ENCODE measurements at places on chromosomes 11 and 22.
A peak's percentile ranks its signal among the peaks of the same experiment; 100 is the strongest.

DNA sequence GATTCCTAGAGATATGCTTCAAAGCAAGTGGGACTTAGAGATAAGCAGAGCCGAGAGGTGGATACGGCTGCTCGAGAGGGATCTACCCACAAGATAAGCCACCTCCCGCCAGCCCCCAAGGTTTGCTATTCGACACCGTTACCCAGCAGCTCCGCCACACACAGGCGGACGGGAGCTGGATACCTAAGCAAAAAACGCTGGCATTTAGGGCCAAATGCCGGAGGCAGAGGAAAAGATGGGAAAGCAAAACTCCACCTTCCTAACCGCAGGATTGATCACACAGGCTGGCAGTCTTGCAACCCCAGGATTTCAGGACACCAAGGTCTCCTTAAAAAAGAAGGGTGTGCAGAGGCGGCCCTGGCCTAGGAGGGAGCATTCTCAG is 709 bp downstream of the FTH1 start:
- DNase-seq = peak; percentile 56

GRCh38 chr11:64095949-64096348 is 60.2 kb downstream of the FLRT1 start:
- DNase-seq = no peak

- DNase-seq = no peak
These were observed 26.3 kb upstream of the RBMXL2 start for GRCh38 chr11:7062534-7062933.

- DNase-seq = no peak
These were observed 90.3 kb downstream of the C11orf87 start for GRCh38 chr11:109512249-109512648.

DNA sequence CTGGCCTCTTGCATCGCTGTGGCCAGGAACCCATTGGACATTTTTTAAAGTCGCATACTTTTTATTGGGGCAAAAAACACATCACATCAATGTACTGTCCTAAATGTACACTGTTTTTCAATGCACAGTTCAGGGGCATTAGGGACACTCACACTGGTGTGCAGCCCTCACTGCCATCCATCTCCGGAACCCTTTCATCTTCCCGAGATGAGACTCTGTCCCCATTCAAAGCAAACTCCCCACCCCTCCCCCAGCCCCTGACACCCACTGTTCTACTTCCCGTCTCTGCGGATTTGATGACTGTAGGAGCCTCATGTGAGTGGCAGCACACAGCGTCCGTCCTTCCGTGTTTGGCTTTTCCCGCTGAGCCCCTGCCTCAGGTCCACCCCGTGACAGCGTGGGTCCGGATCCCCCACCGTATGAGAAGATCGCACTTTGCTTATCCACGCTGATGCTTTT is 41.8 kb upstream of the TH start:
- no peak for DNase-seq

- peak; percentile 29 for DNase-seq
These were observed at the start of gene BMAL1 for GRCh38 chr11:13277768-13278608. Gene BMAL1, plus strand, starts transcription at chr11:13277790. Its CDS starts 76,519 bp downstream, at chr11:13354309.

- DNase-seq = no peak
These were observed 71.0 kb upstream of the PPARA start for GRCh38 chr22:46079093-46079860.

GRCh38 chr22:21449531-21450319 is 17.5 kb upstream of the TMEM191C start:
- no peak for DNase-seq

GRCh38 chr22:19114984-19115552 is 7.1 kb downstream of the DGCR2 start:
- DNase-seq = no peak

- DNase-seq = no peak
These were observed 154.9 kb downstream of the CACNA1I start for GRCh38 chr22:39725351-39726035.

DNA sequence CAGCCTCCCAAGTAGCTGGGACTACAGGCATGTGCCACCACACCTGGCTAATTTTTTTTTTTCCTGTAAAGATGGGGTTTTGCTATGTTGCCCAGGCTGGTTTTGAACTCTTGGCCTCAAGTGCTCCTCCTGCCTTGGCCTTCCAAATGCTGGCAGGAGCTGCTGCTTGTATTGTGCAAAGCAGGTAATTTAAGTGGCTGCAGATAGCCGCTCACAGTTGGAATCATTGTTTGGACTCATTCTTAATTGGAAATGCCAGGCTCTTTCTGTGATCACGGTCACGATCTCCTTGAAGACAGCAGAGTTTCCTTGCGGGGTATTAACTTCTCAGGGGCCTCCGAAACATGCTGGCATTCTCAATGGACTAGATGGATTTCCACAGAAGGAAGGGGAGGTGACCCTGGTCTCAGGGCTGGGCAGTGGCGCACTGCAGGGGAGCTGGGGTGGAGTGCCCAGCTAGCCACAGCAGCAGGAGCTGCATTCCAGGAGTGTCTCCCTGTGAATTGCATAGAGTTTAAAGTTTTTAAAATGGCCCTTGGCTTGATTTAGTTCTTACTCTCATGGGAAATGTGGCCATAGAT is 136.1 kb downstream of the MORC2 start:
- no peak for DNase-seq

DNA sequence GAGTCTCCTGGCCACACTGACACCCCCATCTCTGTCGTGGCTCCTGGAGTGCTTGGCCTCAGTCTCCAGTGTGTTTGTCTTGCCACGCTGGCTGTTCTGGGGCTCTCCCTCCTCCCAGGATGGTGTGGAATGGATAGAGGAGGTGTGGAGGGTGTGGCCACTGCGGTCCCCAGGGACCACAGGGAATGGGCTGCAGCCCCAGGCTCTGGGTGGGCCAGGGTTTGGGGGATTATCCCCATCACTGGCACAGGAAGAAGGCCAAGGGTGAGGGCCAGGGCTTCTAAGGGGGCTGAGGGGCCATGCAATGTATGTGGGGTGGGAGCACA is 8.1 kb downstream of the GNAZ start:
- DNase-seq = no peak

DNA sequence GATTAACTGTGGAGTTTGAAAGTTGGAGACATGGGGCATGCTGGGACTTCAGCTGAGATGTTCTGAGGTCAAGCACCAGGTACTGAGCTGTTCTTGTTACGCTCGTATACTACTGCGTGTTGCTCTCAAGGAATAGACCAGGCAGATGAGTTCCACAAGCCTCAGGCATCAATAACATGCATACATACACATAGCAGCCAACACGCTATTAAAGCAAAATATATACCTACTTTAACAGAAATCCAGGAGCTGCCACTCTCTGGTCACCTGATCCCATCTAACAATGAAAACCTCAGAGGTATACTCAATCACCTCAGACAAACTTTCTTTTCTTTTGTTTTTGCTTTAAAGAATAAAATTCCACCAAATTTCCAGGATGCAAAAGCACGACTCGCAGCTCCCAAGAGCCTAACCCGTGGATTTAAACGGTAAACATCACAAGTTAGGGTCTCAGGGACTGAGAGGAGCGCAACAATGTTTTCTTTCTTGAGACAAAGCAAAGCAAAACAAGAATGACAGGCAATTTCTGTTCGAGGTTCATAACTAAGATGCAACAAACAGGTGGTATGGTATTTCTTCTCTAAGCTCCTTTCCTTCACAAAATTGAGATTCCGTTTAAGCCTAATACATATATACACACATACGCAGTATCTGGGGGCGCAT is 16.5 kb downstream of the BLID start:
- DNase-seq = no peak

GRCh38 chr22:32846780-32847491 is 45.4 kb downstream of the TIMP3 start:
- DNase-seq = no peak

DNA sequence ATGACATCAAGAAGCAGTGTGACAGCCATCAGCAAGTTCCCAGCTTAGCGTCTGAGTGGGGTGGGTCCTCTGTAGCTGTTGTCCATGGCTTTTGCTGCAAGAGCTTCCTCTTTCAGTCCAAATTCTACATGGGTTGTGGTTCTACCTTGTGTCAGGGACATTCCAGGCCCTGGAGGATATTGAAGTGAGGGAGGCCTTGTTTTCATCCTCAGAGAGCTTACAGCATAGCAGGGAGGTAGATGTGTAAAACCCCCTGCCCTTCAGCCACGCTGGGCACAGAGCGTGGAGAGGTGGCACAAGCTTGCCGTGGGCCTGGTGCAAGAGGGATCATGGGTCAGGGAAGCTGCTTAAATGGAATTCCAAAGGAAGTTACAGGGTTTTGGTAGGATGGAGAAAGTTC is 93.9 kb downstream of the GRIK4 start:
- DNase-seq = no peak

GRCh38 chr11:47672283-47672730 is 29.9 kb upstream of the MTCH2 start:
- DNase-seq = no peak

DNA sequence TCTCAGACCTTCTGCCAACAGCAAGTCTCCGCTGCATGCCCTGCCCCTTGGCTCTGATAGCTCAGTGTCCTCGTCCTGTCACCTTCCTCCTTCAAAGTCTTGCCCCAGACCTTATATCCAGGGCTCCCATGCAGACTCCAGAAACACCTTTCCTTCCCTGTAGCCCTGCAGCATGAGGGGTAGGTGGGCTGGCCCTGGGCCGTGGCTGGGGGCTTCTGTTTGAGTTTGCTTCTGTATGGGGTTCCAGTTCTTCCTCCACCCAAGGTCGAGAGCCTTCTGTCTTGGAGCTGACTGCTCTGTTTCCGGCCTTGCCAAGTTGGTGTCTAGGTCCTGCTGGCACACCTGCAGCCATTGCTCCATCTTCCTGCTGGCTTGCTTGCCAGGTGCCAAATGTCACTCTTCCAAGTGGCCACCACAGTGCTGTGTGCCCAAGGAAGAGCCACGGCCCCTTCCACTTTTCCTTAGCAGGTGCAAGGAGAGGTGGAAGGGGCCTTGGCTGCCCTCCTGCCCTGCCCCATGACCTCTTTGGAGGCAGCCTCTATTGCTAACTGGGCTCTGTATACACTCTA is 74.8 kb upstream of the NECTIN1 start:
- DNase-seq = no peak

DNA sequence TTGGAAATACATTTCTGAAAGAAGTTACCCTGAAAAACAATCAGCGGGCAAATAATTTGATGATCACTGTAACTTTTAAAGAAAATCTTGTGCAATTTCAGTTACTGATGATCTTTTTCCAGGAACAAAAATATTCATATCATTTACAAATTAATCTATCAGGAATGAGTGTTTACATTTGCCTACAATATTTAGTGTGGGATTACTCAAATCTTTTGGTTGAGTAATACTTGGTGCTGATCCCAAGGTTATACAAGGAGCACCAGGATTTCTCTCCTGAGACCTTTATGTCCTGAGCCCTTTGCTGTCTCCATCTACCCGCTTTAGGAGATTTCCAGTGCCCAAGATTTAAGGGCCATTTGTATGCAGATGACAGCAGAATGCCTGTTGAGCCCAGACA is 116.1 kb downstream of the ATXN10 start:
- no peak for DNase-seq

DNA sequence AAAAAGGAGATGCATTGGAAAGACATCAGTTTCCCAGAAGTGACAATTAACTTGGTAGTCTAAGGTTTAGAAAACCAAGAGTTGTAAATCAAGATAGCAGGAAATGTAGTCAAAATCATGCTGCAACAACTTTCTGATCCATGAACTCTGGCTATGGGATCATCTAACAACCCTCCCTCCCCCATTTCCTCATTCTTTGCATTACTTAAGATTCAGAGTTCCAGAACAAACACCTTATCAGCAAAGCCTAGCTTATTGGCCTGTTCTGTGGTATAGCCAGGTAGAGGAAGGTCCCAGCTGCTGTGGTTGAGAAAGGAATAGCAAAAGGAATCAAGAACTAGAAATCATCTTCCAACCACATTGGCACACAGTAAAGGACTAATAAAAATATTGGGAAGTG is 651.1 kb downstream of the METTL15 start:
- peak; percentile 83 for DNase-seq

GRCh38 chr11:87575088-87575487 is 537.4 kb downstream of the TMEM135 start:
- DNase-seq = no peak

DNA sequence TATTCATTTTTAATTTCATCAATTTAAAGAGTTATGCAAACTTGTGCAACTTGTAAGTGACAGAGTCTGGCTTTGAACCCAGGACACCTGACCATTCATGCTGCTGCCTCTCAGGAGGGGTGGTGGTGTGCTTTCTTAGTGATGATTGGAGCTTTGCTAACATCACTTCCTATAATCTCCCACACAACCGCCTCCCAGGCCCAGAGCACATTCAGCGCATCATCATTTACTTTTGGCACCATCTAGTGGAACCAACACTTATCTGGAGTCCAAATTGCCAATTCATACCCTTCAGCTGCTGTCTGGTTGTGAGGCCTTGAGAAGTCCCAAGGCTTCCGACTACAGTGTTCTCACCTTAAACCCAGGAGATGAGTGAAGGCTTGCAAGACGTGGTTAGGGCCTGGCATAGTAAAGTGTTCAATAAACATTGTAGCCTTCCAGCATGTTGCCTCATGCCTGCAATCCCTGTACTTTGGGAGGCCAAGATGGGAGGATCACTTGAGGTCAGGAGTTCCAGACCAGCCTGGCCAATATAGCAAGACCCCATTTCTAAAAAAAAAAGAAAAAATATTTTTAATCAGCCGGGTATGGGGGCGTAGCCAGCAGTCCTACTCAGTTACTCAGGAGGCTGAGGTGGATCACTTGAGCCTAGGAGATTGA is 1.1 kb upstream of the TTLL1 start:
- peak; percentile 77 for DNase-seq

DNA sequence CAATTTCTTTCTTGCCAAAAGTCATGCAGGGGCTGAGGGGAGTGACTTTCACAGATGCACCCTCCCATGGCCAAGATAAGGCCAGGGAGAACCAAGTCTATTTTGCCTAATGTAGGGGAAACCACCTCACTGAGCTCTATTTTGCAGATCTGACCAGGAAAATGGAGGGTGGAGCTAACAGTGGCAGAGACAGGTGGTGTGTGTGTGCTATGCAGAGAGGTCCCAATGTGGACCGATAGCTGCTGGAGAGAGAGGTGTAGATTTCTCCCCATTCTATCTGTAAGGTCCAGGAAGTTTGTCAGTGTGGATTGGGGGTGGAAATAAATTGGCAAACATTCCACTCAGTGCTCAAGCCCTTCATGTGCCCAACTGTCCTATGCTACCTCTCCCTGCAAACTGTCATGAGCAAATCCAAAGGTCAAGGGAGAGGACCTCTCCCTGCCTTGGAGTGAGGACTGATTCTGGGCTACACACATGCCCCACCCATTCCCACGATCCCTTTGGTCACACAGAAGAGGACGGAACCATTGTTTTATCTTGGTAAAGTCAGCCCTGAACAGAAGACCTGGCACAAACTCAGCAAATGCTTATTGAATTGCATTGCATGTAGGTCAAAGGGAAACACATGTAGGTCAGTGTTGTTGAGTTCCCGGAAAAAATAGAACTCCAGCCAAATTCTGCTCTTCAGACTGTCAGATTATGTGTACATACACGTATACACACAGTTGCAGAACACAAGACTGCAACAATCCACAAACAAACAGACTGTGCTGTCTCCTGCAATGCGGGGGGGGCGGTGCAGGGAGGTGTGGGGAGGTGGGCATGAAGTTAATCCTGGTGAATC is 65.9 kb downstream of the C11orf58 start:
- DNase-seq = no peak

- no peak for DNase-seq
These were observed 38.6 kb downstream of the TMEM135 start for GRCh38 chr11:87076260-87076783.

GRCh38 chr22:36252754-36253522 is at the start of gene APOL1:
Gene APOL1, plus strand, starts transcription at chr22:36253133. Its CDS starts 1,823 bp downstream, at chr22:36254956.
- DNase-seq = peak; percentile 70

GRCh38 chr11:109698237-109698636 is 276.2 kb downstream of the C11orf87 start:
- no peak for DNase-seq

GRCh38 chr11:102266099-102266498 is 51.2 kb upstream of the BIRC3 start:
- DNase-seq = no peak

Measured in HT-29 (cell line).